ENCODE measurements at places on chromosomes 4 and X. TPM values are rescaled to one million over a fixed set of nuclear protein-coding genes. Genes with fewer than 3 reads are reported as not detected.

ABLIM2 gene
- total RNA-seq = 2.6 TPM

- no peak overlapping the region for H3K4me3 ChIP-seq
- H3K36me3 ChIP-seq = no peaks in the 10 kb centered on the region
- DNase-seq = no peak
These were observed 701.1 kb upstream of the ATOH1 start for GRCh38 chr4:93127489-93127888.

- peaks cover 3% of the 10 kb centered on the region for H3K4me1 ChIP-seq
- H3K27me3 ChIP-seq = peaks cover 17% of the 10 kb centered on the region
- H3K4me3 ChIP-seq = no peak overlapping the region
- no peak overlapping the region for H3K27ac ChIP-seq
- H3K36me3 ChIP-seq = no peaks in the 10 kb centered on the region
- DNase-seq = no peak
These were observed 2.7 kb upstream of the PDGFC start for GRCh38 chr4:156974264-156974663.

GRCh38 chrX:45771114-45771513, 570.4 kb upstream of the DIPK2B start:
- H3K36me3 ChIP-seq = no peaks in the 10 kb centered on the region
- peak overlapping the region; percentile 26 for H3K4me3 ChIP-seq
- no peaks in the 10 kb centered on the region for H3K27me3 ChIP-seq
- H3K27ac ChIP-seq = peak overlapping the region; percentile 91
- DNase-seq = no peak
- H3K4me1 ChIP-seq = peaks cover 4% of the 10 kb centered on the region

GRCh38 chr4:13547485-13548041, 3.3 kb upstream of the NKX3-2 start:
- peaks cover 8% of the 10 kb centered on the region for H3K27me3 ChIP-seq
- no peak overlapping the region for H3K27ac ChIP-seq

DNA sequence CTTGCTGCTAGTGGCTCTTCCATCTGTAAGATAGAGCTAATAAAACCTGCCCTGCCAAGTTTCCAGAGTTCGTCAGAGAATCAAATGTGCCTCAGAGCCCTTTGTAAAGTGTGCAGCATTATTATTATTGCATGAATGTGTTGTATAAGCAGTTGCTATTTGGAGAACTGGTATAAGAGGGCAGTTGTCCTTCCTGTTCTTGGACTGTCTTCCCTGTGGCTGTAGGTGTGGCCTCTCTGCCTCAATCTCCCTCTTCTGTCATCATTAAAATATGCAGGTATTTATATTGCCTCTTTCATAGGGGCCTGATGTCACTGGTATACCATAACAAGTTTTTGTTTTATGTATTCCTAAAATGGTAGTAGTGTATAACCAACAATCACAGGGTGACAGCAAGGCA, 3.8 kb downstream of the MTM1 start:
- peaks cover 27% of the 10 kb centered on the region for H3K4me1 ChIP-seq
- no peaks in the 10 kb centered on the region for H3K36me3 ChIP-seq
- peak overlapping the region; percentile 51 for H3K27ac ChIP-seq
- H3K27me3 ChIP-seq = no peaks in the 10 kb centered on the region
- H3K4me3 ChIP-seq = no peak overlapping the region
- no peak for DNase-seq

GRCh38 chrX:134544513-134545151, 84.7 kb downstream of the HPRT1 start:
- no peak for DNase-seq
- H3K27ac ChIP-seq = no peak overlapping the region
- H3K27me3 ChIP-seq = peaks cover 44% of the 10 kb centered on the region
- H3K36me3 ChIP-seq = no peaks in the 10 kb centered on the region
- H3K4me3 ChIP-seq = no peak overlapping the region

- no peak overlapping the region for H3K4me3 ChIP-seq
- no peak for DNase-seq
- H3K27ac ChIP-seq = no peak overlapping the region
- no peaks in the 10 kb centered on the region for H3K27me3 ChIP-seq
- peaks cover 13% of the 10 kb centered on the region for H3K4me1 ChIP-seq
These were observed 119.7 kb downstream of the NFKB1 start for GRCh38 chr4:102620697-102621497.

DNA sequence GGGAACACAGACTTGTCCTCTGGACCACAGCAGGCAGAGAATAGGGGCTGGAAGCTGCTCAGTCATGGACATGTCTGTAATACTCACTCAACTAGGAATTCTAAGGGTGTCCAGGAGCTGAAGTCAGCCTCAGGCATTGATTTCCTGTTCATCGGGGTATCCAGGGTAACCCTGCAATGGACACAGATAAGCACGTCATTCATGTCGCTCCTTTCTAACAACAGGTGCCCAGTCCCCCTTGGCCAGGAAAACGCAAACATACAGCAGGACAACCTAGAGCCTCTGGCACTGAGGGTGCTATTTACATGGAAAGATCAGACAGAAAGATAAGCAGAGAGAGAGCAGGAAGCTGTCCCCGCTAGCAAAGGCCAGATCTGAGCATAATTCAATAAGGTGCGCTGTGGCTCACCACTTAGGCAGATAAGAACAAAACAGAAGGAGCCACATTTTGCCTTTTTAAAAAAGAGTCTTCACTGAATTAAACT, 21.3 kb downstream of the QDPR start:
- H3K27ac ChIP-seq = no peak overlapping the region
- DNase-seq = no peak
- no peaks in the 10 kb centered on the region for H3K27me3 ChIP-seq
- H3K36me3 ChIP-seq = peaks cover 62% of the 10 kb centered on the region
- no peak overlapping the region for H3K4me3 ChIP-seq

- no peaks in the 10 kb centered on the region for H3K27me3 ChIP-seq
- H3K36me3 ChIP-seq = no peaks in the 10 kb centered on the region
- no peak for DNase-seq
These were observed 393.8 kb upstream of the GRID2 start for GRCh38 chr4:91909963-91910362.

DNA sequence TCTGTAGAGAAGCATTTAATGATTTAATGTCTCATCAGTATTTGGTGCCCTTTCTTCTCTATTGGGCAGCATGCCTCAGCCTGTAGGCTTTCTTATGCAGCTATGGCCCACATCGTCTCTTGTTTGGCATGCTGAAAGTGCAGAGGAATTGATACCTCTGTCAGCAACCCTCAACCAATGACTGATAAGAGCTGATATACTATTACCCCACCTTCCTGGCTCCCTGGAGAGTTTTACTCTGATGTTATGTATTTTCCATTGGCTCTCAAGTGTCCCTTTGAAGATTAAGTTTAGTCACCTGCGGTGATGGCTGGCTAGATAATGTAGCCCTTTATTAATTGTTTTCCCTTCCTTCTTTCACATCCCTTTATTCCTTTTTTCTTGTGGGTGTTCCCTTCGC, 41.2 kb upstream of the PDHA2 start:
- H3K4me1 ChIP-seq = no peaks in the 10 kb centered on the region
- H3K27ac ChIP-seq = no peak overlapping the region
- no peak for DNase-seq
- H3K27me3 ChIP-seq = no peaks in the 10 kb centered on the region
- H3K4me3 ChIP-seq = no peak overlapping the region
- H3K36me3 ChIP-seq = no peaks in the 10 kb centered on the region

- no peaks in the 10 kb centered on the region for H3K36me3 ChIP-seq
- no peak for DNase-seq
- no peak overlapping the region for H3K27ac ChIP-seq
- H3K4me3 ChIP-seq = no peak overlapping the region
- H3K4me1 ChIP-seq = no peaks in the 10 kb centered on the region
These were observed 2.8 kb upstream of the PARM1 start for GRCh38 chr4:74930162-74930561.

DNA sequence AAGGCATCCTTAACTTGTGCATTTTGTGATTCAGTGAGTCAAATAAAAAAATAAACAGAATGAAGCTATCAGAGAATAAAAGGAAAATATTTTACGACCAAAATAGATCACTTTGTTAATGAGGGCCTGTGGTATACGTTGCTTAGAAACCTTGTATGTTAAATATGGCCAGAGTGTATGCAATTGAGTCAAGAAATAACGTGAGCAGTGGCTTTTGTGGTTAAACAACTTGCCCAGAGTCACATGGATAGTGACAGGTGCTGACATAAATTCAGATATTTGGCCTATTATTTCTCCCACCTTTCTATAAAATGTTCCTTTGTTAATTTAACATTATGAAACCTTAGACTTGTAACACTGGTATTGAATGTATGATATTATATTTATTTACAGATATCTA, 393.4 kb downstream of the PABPC4L start:
- no peaks in the 10 kb centered on the region for H3K36me3 ChIP-seq
- H3K27me3 ChIP-seq = no peaks in the 10 kb centered on the region
- H3K4me1 ChIP-seq = no peaks in the 10 kb centered on the region
- no peak overlapping the region for H3K27ac ChIP-seq
- DNase-seq = no peak
- H3K4me3 ChIP-seq = no peak overlapping the region

PABPC1L2B gene
- not detected for total RNA-seq

DNA sequence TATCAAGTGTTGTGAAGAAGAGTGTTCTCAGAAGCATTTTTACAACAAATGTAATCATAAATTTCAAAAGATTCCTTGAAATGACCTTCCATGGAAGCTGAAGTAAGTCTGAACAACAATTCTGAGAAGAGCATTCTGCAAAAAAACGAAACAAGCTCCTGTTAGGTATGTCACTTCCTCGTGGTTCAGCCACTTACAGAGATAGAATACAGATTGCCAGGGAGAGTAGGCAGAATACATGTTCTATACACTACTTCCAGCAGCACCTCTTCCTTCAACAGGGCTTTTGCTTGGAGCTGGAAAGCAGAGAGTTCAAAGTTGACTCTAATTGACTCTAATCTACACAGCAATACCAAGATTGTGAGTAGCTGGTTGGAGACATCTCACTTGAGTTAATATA, 274.5 kb downstream of the ADGRA3 start:
- H3K4me1 ChIP-seq = no peaks in the 10 kb centered on the region
- H3K27ac ChIP-seq = no peak overlapping the region
- no peak for DNase-seq
- H3K27me3 ChIP-seq = no peaks in the 10 kb centered on the region
- H3K4me3 ChIP-seq = no peak overlapping the region
- H3K36me3 ChIP-seq = no peaks in the 10 kb centered on the region

DNA sequence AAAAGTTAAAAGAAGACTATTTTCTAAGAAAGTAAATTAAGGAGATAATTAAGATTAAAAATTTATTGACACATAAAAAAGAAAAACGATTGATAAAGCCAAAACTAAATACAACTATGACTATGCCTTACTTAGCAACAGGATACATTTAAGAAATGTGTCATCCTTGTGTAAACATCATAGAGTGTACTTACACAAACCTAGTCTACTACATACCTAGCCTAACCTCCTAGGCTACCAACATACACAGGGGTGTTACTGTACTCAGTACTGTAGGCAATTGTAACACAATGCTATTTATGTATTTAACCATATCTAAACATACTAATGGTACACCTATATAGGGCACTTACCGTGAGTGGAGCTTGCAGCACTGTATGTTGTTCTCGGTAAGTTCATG, 108.3 kb downstream of the ANXA10 start:
- DNase-seq = no peak
- H3K27ac ChIP-seq = no peak overlapping the region
- H3K4me1 ChIP-seq = no peaks in the 10 kb centered on the region
- no peak overlapping the region for H3K4me3 ChIP-seq

Measured in T-cell (primary cell).